ENCODE measurements at places on chromosomes 7 and 10. TPM values are rescaled to one million over a fixed set of nuclear protein-coding genes. Genes with fewer than 3 reads are reported as not detected.

GRCh38 chr7:16399916-16400892, 21.1 kb downstream of the CRPPA start:
- H3K27ac ChIP-seq: no peak overlapping the region
- no peaks in the 10 kb centered on the region for H3K4me1 ChIP-seq
- H3K36me3 ChIP-seq: no peaks in the 10 kb centered on the region
- no peak overlapping the region for H3K4me3 ChIP-seq
- peak; percentile 13 for DNase-seq

- no peaks in the 10 kb centered on the region for H3K36me3 ChIP-seq
- no peaks in the 10 kb centered on the region for H3K27me3 ChIP-seq
- H3K27ac ChIP-seq: no peak overlapping the region
- DNase-seq: no peak
- peaks cover 8% of the 10 kb centered on the region for H3K4me1 ChIP-seq
- no peak overlapping the region for H3K4me3 ChIP-seq
These were observed 77.5 kb downstream of the NOC3L start for GRCh38 chr10:94285271-94285670.

- H3K4me1 ChIP-seq: peaks cover 13% of the 10 kb centered on the region
- H3K27me3 ChIP-seq: no peaks in the 10 kb centered on the region
- DNase-seq: peak; percentile 71
- H3K27ac ChIP-seq: peak overlapping the region; percentile 55
- H3K4me3 ChIP-seq: peak overlapping the region; percentile 61
- no peaks in the 10 kb centered on the region for H3K36me3 ChIP-seq
These were observed 576.6 kb upstream of the SORCS1 start for GRCh38 chr10:107740962-107741690.

SGCE gene
- 70.4 TPM for total RNA-seq

KCNMA1 gene
- 14.2 TPM for total RNA-seq

PRPS1L1 gene
- total RNA-seq: not detected

Measured in GM23248 (cell line).